ENCODE measurements at places on chromosomes 4 and X.

DNA sequence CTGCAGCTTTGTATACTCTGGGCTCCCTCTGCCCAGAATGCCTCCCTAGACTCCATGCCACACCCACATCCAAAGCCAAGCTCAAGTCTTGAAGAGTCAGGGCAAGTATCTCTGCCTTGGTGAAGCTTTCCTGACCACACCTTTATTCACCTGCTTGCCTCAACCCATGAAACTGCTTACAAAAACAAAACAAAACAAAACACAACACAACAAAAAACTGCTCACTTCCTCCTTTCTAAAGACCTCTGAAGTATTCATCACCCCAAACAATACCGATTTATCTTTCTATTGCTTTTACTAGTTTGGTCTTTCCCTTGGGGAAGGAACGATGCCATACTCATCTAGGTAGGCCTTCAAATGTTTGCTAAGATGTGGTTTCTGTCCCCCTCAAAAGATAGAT, 45.0 kb downstream of the TMEM165 start:
- no peak for DNase-seq

DNA sequence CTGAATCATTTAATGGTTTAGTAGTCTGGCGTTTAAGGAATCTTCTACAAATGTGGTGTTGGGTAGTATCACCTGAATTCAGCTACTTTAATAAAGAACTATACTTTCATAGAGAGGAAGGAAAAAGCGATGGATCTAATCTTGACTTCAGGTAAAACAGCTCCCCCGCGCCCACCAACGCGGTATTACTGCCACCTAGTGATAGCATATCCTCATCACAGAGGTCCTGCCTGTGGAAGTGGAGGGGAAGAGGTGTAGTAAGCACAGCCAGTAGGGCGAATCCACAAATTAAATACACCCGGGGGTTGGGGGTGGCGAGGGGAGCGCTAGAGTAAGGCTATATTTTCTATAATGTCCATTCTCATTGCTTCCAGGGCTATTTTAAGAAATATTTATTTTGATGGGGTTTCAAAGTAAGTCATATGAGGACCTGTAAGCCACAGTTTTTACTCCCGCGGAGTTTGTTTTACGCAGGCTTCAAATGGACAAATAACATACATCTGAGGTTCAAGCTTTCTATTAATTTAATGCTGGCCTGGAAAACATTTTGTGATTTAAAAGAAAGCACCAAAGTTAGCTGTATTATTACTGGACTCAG, 8.3 kb upstream of the DAPP1 start:
- peak; percentile 63 for DNase-seq

- DNase-seq: no peak
Measured at GRCh38 chr4:25466966-25467697, 90.1 kb downstream of the ANAPC4 start.

- DNase-seq: no peak
Measured at GRCh38 chrX:150155436-150156035, 207.6 kb upstream of the MAMLD1 start.

DNA sequence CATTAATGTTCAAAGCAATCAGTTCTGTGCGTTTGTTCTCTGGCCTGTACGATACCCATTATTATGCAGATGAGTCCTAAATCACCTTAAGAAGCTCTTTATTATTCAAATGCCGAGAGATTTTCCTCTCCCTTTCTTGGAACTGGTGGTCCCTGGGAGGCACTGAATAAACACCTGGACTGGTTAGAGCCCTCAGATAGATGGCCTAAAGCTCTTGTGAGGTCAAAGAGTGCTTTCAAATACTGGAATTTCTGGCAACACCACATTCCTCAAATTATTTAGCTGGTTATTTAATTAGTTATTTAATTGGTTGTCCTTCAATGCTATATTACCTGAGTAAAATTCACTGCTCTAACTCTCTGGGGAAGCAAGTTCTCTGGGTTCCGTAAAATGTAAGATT, 3.0 kb downstream of the ARHGEF38 start:
- no peak for DNase-seq

- no peak for DNase-seq
Measured at GRCh38 chr4:162164906-162165510, 1.2 kb upstream of the FSTL5 start.

- DNase-seq: no peak
Measured at GRCh38 chrX:24728530-24728929, 34.8 kb downstream of the POLA1 start.

DNA sequence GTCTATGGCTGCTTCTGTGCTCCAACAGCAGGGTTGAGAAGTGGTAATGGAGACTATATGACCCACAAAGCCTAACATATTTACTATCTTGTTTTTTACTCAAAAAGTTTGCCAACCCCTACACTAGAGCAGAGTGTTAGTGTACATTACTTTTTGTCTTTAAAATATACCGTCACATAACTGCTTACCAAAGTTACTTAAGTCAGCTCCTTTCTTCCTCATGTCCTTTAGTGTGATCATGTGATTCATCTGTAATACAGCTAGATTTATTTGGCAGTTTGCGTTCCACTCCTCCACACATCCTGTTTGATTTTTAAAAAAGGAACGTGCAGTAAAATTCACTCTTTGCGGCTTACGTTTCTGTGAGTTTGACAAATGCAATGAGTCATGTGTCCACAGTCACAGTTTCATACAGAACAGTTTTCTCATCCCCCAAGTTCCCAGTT, 162.4 kb upstream of the GPRIN3 start:
- DNase-seq: no peak

DNA sequence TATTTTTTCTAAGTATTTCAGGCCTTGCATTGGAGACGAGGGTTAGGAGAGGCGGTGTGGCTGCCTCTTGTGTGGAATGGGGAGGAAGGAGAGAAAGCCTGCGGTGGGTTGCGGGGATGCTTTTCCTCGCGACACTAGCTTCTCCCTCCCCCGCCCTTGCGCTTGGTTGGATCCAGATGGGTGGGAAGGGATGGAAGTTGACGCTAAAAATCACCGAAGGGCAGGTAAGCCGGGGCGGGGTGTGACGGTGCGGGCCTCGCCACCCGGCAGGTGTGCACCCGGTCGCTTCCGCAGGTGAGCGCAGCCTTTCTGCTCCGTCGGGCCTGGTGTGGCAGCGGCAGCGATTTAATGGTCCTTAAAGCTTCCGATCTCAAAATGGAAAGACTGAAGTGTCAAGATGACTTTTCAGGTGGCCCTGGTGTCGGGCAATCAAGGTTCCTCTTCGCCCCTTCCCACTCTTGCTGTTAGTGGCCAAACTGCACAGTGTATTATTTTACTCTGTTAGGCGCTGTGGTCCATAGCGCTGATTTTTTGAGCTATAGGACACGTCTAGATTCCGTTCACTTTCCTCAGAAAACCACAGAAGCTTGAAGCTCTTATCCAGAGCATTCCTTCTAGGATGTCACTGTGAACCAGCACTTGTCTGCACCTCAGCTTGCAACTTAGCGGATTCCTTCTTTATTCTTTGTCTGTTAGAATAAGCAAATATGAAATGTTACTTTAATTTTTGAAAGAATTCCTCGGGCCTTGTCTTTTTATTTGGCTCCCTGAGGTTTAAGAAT, 765 bp downstream of the ENOPH1 start:
- DNase-seq: no peak

- no peak for DNase-seq
Measured at GRCh38 chr4:111334361-111334760, 711.5 kb upstream of the PITX2 start.

- DNase-seq: no peak
Measured at GRCh38 chr4:105059337-105059736, 87.3 kb upstream of the TET2 start.

DNA sequence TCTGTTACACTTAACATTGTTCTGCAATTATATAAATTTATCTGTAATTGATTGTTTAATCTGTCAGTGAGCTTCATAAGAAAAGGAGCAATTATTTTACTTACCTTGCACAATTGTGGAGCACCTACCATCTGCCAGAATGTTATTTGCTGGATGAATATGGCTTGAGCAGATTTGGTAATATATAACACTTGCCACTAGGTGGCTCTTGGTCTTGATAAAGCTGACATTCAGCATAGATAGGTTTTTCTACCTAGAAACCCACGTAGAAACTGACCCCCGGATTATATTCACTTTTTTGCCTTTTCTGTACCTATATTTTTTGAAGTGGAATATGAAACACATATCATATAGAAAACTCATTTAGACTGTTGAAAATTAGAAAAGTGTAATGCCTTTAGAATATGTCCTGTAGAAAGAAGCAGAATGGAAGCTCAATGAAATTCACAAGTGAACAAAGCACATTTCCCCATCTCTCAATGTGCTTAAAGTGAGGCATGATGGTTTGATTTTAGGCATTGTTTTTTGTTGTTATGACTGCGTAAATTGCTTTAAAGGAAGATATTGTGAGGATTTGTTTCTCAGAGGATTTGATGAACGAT, 9.5 kb downstream of the RBPJ start:
- DNase-seq: no peak

GRCh38 chr4:139965789-139966188, 188.2 kb downstream of the MAML3 start:
- no peak for DNase-seq

- no peak for DNase-seq
Measured at GRCh38 chr4:96170198-96170597, 330.3 kb downstream of the PDHA2 start.

GRCh38 chrX:50071494-50071893, 129.3 kb downstream of the AKAP4 start:
- DNase-seq: no peak

- DNase-seq: no peak
Measured at GRCh38 chr4:168541266-168541953, 44.6 kb downstream of the PALLD start.

DNA sequence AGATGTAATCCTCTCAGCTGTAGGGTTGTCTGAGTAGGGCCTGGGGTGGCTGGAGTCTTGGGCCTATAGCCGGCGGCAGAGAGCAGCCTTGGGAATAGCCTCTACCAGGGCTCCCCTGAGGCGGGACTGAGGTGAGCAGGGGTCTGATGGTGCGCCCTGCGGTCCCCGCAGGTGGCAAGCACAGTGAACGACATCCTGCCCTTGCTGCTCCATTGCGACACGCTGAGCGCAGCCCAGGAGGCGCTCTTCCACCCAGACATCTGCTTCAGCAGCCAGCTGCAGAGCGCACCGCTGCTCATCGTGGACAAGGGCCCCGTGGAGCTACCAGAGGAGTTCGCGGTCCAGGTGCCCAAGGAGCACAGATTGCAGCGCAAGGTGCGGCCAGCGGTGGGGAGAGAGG, 317.0 kb downstream of the ADGRL3 start:
- DNase-seq: no peak

GRCh38 chr4:142407596-142407995, 438.5 kb downstream of the INPP4B start:
- DNase-seq: no peak

GRCh38 chrX:21745756-21746155, 12.2 kb downstream of the SMPX start:
- peak; percentile 10 for DNase-seq

DNA sequence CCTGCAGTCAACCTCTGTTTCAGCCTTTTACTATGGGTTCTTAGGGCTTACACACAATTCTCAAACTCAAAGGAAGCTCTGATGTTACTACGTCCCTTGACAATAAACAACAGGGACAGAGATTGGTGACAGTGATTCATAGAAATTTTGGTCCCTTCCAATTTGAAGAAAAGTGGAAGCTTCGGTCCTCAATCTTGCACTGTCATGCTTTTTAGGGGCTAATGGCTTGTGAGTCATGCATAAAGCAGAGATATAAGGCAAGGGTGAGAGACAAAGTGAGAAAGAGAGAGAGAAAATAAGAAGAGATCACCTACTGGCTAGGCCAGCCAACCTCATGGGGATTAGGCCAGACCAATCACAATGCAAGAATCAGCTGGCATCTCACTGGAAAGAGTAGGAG, 63.2 kb upstream of the STARD8 start:
- DNase-seq: no peak

GRCh38 chrX:20517565-20517964, 250.9 kb upstream of the RPS6KA3 start:
- no peak for DNase-seq

DNA sequence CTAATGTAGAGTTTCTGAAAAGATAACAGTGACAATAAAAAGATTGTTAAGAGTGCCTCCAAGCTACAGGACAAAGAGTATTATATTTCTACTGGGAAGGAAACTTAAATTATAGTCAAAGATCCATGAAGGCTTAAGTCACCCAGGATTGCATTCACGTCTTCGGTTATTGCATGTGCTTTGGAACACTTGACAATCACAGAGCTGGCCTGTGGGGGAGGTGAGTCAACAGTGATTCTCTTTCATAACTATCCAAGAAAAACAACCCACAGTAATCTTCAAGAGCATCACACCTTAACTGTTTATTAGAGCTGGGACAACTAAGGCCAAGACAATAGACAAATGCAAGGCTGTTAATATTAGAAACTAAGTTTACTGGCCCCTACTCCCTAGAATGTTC, 40.3 kb downstream of the PDGFC start:
- DNase-seq: no peak

DNA sequence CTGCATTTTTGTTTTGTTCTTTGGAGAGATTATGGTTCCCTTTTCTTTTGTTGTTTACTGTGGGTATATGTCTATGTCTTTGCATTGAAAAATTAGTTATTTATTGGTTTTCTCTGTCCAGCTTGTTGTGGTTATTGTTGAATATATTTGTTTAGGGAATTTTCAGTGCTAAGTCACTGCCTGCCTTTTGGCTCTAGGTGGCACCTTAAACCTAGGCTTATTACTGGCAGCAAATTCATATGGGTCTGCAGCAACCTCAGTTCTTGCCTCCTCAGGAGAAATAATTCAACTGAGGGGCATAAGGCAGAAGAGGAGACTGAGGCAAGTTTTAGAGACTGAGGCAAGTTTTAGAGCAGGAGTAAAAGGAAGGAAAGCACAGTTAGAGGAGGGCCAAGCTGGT, 1157.3 kb upstream of the AGA start:
- no peak for DNase-seq

GRCh38 chrX:113743069-113743468, 840.8 kb upstream of the HTR2C start:
- DNase-seq: no peak

- no peak for DNase-seq
Measured at GRCh38 chrX:116417214-116417613, 19.2 kb upstream of the SLC6A14 start.

GRCh38 chrX:106201502-106202178, 33.5 kb downstream of the PWWP3B start:
- DNase-seq: no peak

DNA sequence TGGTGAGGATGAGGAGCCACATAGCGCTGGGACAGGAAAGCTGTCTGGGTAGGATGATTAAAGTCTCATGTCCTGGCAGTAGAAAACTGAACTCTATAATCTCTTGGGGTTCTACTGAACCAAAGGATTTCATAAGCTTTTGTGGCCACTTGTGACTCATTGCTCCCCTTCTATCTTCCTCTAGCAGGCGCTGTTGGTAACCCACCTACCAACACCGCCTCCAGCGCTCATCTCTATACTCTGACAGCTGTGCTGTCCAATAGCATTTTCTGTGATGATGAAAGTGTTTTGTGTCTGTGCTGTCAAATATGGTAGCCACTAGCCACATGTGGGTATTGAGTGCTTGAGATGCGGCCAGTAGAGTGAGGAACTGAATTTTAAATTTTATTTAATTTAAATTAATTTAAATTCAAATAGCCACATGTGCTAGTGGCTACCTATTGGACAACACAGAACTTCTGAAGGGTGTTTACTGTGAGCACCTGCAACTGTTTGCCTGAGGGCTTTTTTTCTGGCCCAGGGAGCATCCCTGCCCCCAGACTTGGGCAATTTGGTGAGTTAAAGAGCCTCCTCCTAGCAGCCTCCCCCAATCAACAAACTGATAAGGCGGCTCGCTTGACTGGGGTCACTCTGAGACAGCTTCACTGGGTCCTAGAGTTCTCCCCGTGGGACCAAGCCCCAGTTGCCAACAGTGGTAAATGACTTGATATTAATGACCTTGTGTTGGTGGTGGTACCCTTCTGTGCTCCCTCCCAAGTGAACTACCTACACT, 169.2 kb upstream of the ATP6AP2 start:
- no peak for DNase-seq

GRCh38 chrX:10001496-10001895, 34.3 kb downstream of the CLDN34 start:
- no peak for DNase-seq

Measured in activated T-cell treated with anti-CD3 and anti-CD28 coated beads for 48 hours (primary cell).